ENCODE measurements at places on chromosomes 6 and 20.

DNA sequence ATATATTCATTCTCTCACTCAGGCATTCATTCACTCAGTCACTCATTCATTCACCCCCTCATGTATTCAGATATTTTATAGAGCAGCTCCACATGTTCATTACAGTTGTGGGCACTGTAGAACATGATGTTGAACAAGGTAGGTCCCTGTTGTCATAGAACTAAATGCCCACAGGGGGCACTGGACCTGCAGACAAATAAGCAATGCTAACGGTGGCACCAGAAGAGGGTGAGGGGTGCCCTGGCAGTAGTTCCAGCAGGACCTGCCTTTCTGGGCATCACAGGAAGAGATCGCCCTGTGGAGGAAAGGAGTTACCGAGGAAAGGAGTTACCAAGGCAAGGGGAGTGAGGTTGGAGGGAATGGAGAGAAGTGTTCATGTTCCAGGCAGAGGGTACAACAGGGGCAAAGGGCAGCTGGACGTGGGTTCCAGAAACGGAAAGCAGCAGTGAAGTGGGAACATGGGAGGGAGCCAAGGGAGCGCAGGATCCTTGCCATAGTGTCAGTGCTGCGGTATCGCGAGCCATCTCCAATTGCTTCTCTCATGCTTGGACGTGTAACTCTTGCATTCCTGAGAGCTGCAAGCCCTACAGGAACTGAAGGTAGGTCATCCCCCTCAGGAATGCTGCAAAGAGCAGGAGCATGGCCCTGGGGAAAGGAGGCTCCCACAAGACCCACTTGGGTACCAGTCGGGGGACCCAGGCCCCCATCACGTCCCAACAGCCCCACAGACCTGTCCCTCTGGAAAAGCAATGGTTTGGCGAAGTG, 128.2 kb downstream of the EDN3 start:
- no peak for DNase-seq

GRCh38 chr6:8579372-8579771, 144.0 kb upstream of the SLC35B3 start:
- no peak for DNase-seq

DNA sequence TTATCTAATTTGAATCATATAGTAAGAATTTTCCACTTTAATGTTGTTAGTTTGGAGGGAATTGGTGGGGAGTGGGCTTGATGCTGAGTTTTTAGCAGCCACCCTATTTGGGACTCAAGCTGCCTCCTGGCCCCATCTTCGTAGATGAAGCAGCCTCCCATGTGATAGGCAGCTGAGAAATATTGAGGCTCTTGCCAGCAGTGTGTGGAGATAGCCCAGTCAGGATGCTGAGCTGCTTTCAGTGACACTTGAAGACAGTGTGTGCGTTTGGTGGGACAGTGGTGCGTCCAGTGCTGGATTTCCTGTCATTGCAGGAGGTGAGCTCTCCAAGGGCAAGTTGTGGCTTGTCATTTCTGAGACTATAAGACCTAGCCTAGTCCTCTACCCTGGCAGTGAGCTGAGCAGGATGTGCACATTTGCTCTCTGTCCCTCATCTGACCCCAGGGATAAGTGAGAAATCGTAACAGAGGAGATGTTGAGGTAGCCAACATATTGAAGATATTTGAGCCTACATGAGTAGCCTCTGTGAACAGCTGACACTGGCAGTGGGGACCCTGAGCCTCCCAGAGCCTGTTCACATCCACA, 47.9 kb upstream of the RNF8 start:
- no peak for DNase-seq

DNA sequence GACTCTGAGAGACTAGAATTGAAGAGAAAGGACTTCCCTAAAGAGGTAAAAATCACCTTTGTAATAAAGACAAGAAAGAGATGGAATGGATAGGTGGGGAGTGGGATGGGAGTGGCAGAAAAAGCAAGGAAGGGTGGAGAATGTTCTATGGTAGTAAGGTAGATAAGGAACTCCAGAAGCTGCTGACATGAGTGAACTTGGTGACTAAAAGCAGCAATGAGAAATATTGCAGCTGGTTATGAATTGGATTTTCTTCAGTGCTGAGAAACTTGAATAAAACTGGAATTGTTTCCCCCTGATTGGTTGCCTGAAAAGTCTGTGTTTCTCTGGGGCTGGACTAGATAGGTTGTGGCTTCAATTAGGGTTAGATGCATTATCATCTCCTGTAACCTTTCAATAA, 15.7 kb upstream of the DTNBP1 start:
- no peak for DNase-seq

- DNase-seq, result no peak
Observed at GRCh38 chr6:39830444-39830843, 38.3 kb downstream of the DAAM2 start.

GRCh38 chr6:153028286-153028685, 25.8 kb upstream of the MTRF1L start:
- DNase-seq, result no peak
